ENCODE measurements at places on chromosomes 4 and X.

DNA sequence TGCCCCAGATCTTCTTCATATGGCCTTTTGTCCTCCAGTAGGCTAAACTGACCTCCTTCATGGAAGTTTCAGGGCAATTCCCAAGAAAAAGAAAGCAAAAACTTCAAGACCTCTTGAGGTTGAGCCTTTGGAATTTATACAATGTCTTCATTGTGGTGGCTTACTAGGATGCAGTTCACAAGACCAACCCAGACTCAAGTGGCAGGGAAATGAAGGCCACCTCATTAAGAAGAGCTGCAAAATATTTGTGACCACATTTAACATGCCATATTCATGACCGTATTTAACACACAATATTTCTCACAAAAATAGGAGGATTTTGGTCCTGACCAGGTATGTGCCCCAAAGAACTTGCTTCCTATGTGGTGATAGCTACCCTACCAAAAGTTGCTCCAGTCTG, 605.5 kb upstream of the PITX2 start:
- no peaks in the 10 kb centered on the region for H3K27me3 ChIP-seq
- H3K4me1 ChIP-seq = peaks cover 10% of the 10 kb centered on the region
- no peaks in the 10 kb centered on the region for H3K36me3 ChIP-seq
- H3K4me3 ChIP-seq = no peak overlapping the region
- DNase-seq = peak; percentile 57
- peak overlapping the region; percentile 47 for H3K27ac ChIP-seq

- DNase-seq = no peak
- H3K27me3 ChIP-seq = no peaks in the 10 kb centered on the region
- H3K36me3 ChIP-seq = no peaks in the 10 kb centered on the region
- H3K4me3 ChIP-seq = no peak overlapping the region
- H3K4me1 ChIP-seq = no peaks in the 10 kb centered on the region
Observed at GRCh38 chrX:74510401-74510800, 89.1 kb downstream of the SLC16A2 start.

GRCh38 chrX:15694941-15695451, 30.4 kb upstream of the CLTRN start:
- no peaks in the 10 kb centered on the region for H3K36me3 ChIP-seq
- no peak overlapping the region for H3K4me3 ChIP-seq
- H3K4me1 ChIP-seq = no peaks in the 10 kb centered on the region
- no peaks in the 10 kb centered on the region for H3K27me3 ChIP-seq
- DNase-seq = no peak
- H3K27ac ChIP-seq = no peak overlapping the region

DNA sequence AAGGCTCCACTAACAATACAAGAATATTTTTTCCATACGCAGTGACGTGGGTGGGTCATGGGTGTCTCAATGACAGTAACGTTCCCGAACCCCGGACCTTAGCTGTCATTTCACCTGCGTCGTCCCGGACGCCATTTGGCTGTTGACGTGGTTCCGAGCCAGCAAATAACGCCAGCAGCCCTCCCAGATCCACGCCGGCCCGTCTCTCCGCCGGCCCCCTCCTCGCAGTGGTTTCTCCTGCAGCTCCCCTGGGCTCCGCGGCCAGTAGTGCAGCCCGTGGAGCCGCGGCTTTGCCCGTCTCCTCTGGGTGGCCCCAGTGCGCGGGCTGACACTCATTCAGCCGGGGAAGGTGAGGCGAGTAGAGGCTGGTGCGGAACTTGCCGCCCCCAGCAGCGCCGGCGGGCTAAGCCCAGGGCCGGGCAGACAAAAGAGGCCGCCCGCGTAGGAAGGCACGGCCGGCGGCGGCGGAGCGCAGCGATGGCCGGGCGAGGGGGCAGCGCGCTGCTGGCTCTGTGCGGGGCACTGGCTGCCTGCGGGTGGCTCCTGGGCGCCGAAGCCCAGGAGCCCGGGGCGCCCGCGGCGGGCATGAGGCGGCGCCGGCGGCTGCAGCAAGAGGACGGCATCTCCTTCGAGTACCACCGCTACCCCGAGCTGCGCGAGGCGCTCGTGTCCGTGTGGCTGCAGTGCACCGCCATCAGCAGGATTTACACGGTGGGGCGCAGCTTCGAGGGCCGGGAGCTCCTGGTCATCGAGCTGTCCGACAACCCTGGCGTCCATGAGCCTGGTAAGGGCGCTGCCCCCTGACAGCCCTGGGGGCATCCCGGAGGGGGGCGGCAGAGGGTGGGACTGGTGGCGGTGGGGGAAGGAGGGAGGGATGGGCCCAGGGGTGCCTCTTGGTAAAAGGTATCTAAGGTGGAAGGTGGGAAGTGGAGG, at the start of gene CPE:
Gene CPE (plus strand): TSS at position 264 of the 933 bp plus-strand sequence. CDS start 214 bp downstream, at position 478.
- H3K27ac ChIP-seq = peak within 1 kb of the TSS; percentile 57
- peaks cover 4% of the 10 kb centered on the region for H3K4me1 ChIP-seq
- no peaks in the 10 kb centered on the region for H3K36me3 ChIP-seq
- H3K27me3 ChIP-seq = no peaks in the 10 kb centered on the region
- DNase-seq = peak; percentile 61

- H3K36me3 ChIP-seq = no peaks in the 10 kb centered on the region
- no peaks in the 10 kb centered on the region for H3K27me3 ChIP-seq
- DNase-seq = no peak
- H3K27ac ChIP-seq = no peak overlapping the region
Observed at GRCh38 chr4:140969296-140969695, 164.0 kb downstream of the RNF150 start.

DNA sequence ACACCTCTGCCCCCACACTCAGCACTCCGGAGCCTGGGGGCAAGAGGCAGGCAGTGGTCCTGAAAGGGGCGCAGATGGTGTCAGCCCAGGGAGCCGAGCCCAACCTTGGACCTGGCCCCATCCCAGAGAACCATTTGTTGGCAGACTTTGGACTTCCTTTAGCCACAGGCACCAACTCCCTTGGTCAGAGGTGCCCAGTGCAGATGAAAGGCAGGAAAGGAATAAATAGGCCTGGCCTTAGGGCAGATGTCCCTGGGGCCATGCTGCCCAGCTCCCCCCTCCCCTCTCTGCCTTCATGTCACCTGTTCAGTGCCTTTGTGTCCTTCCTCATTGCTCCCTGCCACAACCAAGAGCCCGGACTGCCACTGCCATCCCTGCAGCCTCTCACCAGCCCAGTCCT, 52.8 kb downstream of the SEL1L3 start:
- H3K36me3 ChIP-seq = no peaks in the 10 kb centered on the region
- H3K27me3 ChIP-seq = no peaks in the 10 kb centered on the region
- peaks cover 37% of the 10 kb centered on the region for H3K4me1 ChIP-seq
- no peak for DNase-seq
- no peak overlapping the region for H3K27ac ChIP-seq

GRCh38 chr4:98515470-98515809, 143.0 kb downstream of the TSPAN5 start:
- H3K4me1 ChIP-seq = peaks cover 68% of the 10 kb centered on the region
- H3K27me3 ChIP-seq = no peaks in the 10 kb centered on the region
- H3K27ac ChIP-seq = peak overlapping the region; percentile 97
- no peak for DNase-seq
- no peaks in the 10 kb centered on the region for H3K36me3 ChIP-seq

- H3K27ac ChIP-seq = peak overlapping the region; percentile 36
- H3K36me3 ChIP-seq = peaks cover 42% of the 10 kb centered on the region
- peaks cover 19% of the 10 kb centered on the region for H3K4me1 ChIP-seq
- no peak overlapping the region for H3K4me3 ChIP-seq
- H3K27me3 ChIP-seq = no peaks in the 10 kb centered on the region
Observed at GRCh38 chr4:98474408-98474844, 184.0 kb downstream of the TSPAN5 start.

DNA sequence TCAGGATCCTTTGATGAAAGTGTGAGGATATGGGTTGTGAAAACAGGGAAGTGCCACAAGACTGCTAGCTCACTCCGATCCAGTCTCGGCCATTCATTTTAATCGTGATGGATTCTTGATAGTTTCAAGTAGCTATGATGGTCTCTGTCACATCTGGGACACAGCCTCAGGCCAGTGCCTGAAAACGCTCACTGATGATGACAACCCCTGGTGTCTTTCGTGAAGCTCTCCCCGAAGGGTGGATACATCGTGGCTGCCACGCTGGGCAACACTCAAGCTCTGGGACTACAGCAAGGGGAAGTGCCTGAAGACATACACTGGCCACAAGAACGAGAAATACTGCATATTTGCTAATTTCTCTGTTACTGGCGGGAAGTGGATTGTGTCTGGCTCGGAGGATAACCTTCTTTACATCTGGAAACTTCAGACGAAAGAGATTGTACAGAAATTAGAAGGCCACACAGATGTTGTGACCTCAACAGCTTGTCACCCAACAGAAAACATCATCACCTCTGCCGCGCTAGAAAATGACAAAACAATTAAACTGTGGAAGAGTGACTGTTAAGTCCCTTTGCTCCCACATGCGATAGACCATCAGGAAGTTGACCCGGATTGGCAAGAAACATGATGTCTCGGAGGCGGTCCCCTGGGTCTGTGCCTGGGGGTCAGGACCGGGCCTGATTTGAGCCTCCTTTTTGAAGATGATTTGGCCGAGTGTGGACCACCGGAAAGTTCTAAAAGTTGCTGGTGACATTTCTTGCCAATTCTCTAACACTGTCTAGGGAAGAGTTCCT, 22.2 kb downstream of the LIAS start:
- no peaks in the 10 kb centered on the region for H3K27me3 ChIP-seq
- DNase-seq = no peak

DNA sequence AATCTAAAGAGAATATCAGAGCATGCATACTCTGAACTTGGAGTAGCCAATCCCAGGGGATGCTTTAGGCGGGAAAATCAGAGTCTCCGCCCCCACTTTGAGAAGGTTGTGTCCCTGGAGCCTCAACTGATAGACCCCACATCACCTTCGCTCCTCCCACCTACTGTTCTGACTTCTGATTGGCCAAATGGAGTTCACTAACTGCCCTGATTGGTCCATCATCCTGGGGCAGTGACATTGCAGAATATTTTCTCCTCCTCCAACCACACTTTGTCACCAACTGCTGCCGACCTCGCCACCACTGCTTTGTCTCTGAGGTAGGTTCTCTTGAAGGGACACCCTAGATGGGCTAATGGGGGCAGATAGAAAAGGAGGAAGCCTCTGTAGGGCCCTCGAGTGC, 22.7 kb upstream of the SPACA5B start:
- no peaks in the 10 kb centered on the region for H3K36me3 ChIP-seq
- DNase-seq = no peak
- no peaks in the 10 kb centered on the region for H3K27me3 ChIP-seq
- H3K4me3 ChIP-seq = no peak overlapping the region
- no peak overlapping the region for H3K27ac ChIP-seq

DNA sequence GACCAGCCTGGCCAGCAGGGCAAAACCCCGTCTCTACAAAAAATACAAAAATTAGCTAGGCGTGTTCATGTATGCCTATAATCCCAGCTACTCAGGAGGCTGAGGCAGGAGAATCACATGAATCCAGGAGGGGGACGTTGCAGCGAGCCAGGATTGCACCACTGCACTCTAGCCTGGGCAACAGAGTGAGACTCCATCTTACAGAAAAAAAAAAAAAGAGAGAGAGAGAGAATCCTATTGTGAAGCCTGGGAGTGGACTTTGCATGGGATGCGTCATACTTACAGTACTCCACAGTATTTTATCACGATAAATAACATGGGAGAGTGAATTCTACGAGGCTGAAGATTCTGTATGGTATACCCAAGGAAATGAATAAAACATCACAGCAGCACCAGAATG, 139.6 kb downstream of the AASDH start:
- H3K27ac ChIP-seq = no peak overlapping the region
- no peak overlapping the region for H3K4me3 ChIP-seq
- H3K27me3 ChIP-seq = peaks cover 3% of the 10 kb centered on the region

GRCh38 chr4:132124624-132124974, 1024.5 kb upstream of the PCDH10 start:
- H3K36me3 ChIP-seq = no peaks in the 10 kb centered on the region
- H3K27me3 ChIP-seq = no peaks in the 10 kb centered on the region
- no peak overlapping the region for H3K4me3 ChIP-seq
- DNase-seq = no peak
- H3K27ac ChIP-seq = no peak overlapping the region

- no peaks in the 10 kb centered on the region for H3K36me3 ChIP-seq
- H3K4me1 ChIP-seq = no peaks in the 10 kb centered on the region
- no peak overlapping the region for H3K27ac ChIP-seq
- DNase-seq = no peak
Observed at GRCh38 chr4:28227764-28228163, 1367.1 kb downstream of the STIM2 start.

GRCh38 chr4:159171287-159171686, 68.4 kb downstream of the RAPGEF2 start:
- DNase-seq = peak; percentile 10
- H3K4me3 ChIP-seq = no peak overlapping the region
- no peaks in the 10 kb centered on the region for H3K27me3 ChIP-seq
- H3K4me1 ChIP-seq = peaks cover 12% of the 10 kb centered on the region
- no peaks in the 10 kb centered on the region for H3K36me3 ChIP-seq

DNA sequence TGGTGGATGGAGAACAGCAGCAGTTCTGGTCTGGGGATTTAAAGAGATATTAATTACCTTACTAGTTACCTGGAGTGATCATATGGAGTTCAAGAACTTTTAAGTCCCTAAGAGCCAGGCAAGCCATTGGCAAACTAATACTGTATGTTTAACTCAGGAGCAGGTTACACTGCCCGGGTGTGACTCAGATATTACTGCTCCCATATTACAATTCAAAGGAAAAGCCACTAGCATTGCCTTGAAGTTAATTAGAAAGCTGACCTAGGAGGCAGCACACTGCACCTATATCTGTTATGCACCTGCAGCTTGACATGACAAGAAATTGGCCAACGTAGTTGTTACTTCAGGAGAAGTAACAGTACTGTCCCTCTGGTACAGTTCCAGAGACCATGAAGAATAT, 47.2 kb downstream of the GRK4 start:
- H3K4me1 ChIP-seq = peaks cover 6% of the 10 kb centered on the region
- H3K36me3 ChIP-seq = no peaks in the 10 kb centered on the region
- no peak for DNase-seq
- no peak overlapping the region for H3K27ac ChIP-seq
- H3K27me3 ChIP-seq = no peaks in the 10 kb centered on the region

DNA sequence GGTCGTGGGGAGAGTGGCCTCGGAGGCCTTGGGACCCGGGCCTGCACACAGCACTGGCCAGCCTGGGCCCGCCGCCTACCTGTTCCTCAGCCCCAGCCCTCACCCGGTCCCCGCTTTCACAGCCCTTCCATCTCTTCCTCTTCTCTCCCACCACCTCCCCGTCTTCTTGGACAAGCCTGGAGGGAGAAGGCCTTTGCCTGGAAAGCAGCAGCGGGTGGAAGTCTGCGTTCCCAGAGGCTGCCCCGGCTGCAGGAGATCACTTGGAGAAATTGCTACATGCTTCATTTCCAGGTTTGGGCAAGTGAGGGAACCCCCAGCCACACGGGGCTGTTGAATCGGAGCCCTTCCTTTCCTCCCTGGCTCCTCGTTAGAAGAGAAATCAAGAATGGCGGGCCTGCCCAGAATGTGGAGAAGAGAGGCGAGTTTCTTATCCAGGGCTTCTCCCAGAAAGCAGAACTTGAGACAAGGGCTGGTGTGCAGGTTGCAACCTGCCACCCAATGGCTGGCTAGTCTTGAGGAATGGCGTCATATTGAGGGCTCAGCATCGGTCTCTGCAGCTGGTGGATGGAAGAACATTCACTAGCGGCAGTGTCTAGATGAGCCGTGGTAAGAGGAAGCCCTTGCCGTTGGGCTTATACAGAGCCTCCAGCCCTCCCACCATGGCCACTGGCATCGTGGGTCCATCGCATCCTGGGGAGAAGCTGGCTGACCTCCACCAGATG, 1.2 kb upstream of the PDZD4 start:
- DNase-seq = no peak
- peaks cover 3% of the 10 kb centered on the region for H3K27me3 ChIP-seq
- H3K4me3 ChIP-seq = no peak overlapping the region
- H3K27ac ChIP-seq = no peak overlapping the region

Measured in astrocyte (in vitro differentiated cells and primary cell).